Foreskin keratinocyte (primary cell): ENCODE measurements at places on chromosomes 2 and 18. TPM values are rescaled to one million over a fixed set of nuclear protein-coding genes. Genes with fewer than 3 reads are reported as not detected.
A peak's percentile ranks its signal among the peaks of the same experiment; 100 is the strongest.

The HOXD13 gene
- not detected in 2 replicates for polyA plus RNA-seq

- no peak for DNase-seq
Measured at GRCh38 chr2:97005353-97005752, 19.0 kb upstream of the FAM178B start.

DNA sequence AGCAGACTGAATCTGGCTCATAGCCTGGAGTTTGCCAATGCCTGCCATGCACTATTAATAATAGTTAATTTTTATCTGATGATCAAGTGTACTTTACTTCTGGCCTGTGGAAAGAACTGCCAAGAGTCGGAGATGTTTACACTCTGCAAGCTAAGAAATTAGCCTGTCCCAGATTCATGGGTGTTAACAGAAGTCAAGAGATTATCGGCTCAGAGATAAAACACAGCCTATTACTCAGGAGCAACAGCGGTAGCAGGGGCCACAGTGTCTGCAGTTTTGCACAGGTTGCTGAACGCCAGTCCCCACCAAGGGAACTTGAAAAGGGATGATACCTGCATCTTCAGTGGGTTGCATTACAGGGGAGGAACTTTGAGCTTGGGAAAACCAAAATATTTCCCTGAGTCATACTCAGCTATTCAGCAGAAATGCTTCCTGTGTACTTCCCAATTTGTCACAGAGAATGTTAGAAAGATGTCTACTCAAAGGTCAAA, 4.3 kb upstream of the ADI1 start:
- no peak for DNase-seq

DNA sequence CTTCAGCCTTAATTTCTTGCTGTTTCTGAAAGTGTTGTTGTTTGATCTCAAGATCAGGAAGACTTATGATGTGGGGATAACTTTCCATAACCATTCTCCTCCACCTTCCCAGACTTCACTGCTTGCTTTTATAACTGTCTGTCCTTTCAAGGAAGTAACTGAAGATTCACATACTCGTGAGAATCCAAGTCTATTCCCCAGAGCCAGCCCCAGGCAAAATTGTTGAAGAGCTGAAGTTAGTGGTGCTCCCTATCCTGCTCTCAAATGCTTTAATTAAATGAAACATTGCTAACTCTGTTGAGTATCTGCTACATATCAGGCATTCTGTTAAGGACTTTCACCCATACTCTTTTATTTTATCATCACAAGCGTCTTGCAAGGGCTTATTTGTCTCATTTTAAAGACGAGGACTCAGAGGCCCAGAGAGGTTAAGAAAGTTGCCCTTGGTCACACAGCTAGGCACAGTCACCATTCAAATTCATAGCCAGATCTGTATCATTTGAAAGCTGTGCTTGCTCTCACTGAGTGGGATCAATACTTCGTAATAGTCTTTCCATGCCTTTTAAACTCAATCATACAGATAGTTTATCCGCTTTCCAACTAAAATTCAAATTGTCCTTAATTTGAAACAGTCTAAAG, 189.8 kb upstream of the TCF4 start:
- no peak for DNase-seq

DNA sequence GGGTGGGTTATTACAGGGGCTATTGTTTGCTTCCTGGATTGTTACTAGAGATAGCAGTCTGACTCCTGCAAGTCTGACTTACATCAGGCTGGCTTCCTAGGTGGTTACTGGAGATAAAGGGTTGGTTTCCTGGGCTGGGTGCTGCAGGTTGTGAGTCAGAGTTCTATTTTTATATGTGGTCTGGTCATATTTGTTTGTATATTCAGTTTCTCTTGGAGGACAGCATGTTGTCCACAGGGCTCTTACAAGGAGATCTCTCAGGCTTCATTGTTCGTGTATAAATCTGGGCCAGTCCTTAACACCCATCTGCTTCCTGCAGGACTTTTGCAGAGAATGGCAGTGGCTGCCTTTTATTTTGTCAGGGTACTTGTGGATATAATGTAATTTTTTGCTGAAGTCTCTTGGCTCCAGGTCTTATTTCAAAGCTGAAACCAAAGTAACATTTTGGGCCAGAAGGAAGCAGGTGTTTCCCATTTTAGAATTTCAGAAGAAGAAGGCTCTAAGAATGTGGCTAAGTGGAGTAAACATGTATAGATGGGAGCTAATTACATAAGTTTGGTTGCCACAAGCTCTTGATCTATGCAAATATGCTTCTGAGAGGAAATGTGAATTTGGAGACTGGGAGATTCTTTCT, 65.9 kb upstream of the SLC16A14 start:
- DNase-seq: peak; percentile 54

- DNase-seq: no peak
Measured at GRCh38 chr18:25876330-25876948, 214.0 kb downstream of the SS18 start.

The ACKR3 gene
- 1.3 and 1.6 TPM in 2 replicates for polyA plus RNA-seq

The PSMA8 gene
- polyA plus RNA-seq: not detected in 2 replicates

GRCh38 chr2:239535413-239536144, 134.8 kb upstream of the HDAC4 start:
- DNase-seq: no peak

- DNase-seq: no peak
Measured at GRCh38 chr2:69743847-69744264, 1.9 kb downstream of the ANXA4 start.

GRCh38 chr2:177771191-177771590, 301.4 kb downstream of the PDE11A start:
- no peak for DNase-seq

- peak; percentile 74 for DNase-seq
Measured at GRCh38 chr2:201358684-201359083, 1.5 kb upstream of the FLACC1 start.

DNA sequence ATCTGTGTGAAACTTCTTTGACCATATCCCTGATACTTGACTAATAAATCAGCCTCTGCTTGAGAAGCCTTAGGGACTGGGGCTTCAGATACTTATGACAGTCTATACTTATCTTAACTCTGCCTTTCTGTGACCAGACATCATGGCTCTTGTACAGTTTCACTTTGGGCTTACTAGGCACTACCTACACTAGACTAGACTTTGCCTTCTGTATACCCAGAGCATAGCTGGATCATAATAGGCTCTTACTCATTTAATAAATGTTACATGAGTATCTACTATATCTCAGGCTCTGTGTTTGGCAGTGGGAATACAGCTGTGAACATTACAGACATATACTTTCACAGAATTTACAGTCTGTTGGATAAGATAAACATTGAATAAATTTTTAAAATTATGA, 9.0 kb downstream of the UGP2 start:
- DNase-seq: no peak

DNA sequence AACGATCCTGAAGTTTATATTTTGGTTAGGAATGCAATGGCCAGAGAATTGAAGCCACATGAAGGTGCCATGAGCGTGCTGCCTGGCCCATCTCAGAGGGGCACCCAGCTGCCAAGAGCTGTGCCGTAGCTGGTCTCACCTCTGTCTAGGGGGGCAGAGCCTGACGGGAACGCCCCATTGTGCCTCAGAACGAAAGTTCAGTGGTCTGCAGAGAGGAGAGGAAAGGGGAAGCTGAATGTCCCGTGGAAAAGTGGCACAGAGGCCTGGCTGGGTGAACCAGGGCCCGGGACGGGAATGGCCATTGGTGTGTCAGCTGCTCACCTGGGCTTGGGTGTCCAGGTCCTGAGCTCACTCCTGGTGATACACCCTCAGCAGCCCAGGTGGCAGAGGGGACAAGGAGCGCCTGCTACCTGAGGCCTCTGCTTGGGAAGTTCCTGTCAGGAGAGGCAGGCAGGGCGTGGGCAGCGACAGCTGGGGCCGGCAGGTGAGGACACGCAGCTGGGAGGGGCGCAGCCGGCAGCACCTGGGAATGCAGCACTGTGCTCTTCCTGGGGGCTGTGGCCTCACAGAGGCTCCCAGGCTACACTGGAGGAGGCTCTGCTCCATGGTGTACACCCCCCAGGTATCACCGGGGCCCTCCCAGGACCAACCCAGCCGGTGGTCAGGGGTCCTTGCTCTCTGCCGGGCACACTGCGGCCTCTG, 67.3 kb downstream of the PARD6G start:
- peak; percentile 77 for DNase-seq

- DNase-seq: no peak
Measured at GRCh38 chr2:25582077-25582830, 91.1 kb downstream of the DTNB start.

The PSD4 gene
- 22.8 and 24.8 TPM in 2 replicates for polyA plus RNA-seq
